Hematopoietic multipotent progenitor cell treated with erythropoietin and hydrocortisone succinate and interleukin-3 and kit ligand, for 6 days (in vitro differentiated cells): ENCODE measurements at places on chromosomes 3 and 15.

- no peak for DNase-seq
These were observed 18.7 kb upstream of the KPNA1 start for GRCh38 chr3:122533480-122533879.

- DNase-seq: no peak
These were observed 192.1 kb downstream of the CBLB start for GRCh38 chr3:105676621-105677300.

DNA sequence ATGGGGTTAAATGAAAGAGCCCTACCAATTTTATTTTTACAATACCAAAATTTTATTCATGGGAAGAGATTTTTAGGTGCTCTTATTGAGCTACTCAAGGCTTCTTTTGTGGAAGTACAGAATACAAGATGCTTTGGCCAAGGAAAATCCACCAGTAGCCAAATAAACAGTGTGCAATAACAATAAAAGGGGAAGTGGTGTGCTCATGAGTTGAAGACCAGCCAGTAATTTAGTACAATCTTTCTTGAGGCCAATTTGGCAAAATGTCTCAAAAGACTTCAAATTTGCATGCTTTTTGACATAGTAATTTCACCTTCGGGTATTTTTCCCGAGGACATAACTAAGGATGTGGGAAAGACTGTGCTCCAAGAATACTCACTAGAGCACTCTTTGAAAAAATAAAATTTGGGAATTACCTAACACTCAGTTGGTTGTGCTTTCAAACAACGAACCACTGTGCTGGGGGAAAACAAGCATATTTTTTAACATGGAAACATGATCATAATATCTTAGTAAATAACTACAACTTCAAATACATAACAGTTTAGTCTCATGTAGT lies 294.0 kb downstream of the DIPK2A start:
- peak; percentile 5 for DNase-seq

DNA sequence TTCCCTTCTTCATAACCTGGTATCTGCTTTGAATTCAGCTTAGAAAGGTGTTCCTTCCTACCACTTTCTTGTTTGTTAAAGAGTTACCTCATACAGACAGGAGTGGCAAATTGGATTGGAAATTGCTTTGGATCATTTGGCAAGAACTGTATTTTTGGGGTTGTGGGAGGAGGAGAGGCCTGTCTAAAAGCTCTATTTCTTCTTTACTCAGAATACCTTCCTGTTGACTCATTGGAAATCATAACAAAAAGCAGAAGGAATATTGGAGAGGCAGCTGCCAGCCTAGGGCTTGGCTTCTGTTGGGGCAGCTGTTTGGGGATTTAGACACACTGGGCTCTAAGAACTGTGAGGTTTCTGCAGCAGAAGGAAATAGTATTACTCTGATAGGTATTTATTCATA lies 14.2 kb downstream of the IQGAP1 start:
- DNase-seq: peak; percentile 10

- DNase-seq: no peak
These were observed 44.4 kb downstream of the PDZRN3 start for GRCh38 chr3:73580343-73580742.

DNA sequence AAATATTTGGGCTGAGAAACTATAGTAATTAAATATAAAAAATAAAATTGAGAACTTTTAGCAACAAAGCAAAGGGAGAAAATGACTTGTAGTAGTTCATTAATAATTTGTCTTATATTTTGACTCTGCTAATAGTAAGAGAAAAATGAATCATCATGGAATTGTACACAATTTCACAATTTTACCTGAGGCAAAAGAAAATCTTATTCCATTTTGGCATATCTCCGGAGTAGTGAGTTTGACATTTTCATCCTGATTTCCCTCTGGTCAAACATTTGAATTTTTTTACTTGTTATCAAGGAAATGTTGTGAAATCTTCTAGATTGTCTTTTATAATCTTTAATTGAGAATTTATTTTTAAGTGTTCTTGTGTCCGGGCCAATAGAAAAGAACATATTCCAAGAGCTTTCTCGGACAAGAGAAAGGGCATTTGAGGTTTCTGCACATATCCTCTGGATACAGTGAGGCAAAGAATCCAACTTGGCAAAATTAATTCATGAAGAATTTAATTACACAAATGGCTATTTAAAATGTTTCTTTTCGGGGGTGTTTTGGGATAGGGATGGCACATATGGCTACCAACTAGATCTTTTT lies 89.3 kb upstream of the IGSF10 start:
- no peak for DNase-seq

- no peak for DNase-seq
These were observed 162.6 kb downstream of the CCNL1 start for GRCh38 chr3:156997351-156997750.

DNA sequence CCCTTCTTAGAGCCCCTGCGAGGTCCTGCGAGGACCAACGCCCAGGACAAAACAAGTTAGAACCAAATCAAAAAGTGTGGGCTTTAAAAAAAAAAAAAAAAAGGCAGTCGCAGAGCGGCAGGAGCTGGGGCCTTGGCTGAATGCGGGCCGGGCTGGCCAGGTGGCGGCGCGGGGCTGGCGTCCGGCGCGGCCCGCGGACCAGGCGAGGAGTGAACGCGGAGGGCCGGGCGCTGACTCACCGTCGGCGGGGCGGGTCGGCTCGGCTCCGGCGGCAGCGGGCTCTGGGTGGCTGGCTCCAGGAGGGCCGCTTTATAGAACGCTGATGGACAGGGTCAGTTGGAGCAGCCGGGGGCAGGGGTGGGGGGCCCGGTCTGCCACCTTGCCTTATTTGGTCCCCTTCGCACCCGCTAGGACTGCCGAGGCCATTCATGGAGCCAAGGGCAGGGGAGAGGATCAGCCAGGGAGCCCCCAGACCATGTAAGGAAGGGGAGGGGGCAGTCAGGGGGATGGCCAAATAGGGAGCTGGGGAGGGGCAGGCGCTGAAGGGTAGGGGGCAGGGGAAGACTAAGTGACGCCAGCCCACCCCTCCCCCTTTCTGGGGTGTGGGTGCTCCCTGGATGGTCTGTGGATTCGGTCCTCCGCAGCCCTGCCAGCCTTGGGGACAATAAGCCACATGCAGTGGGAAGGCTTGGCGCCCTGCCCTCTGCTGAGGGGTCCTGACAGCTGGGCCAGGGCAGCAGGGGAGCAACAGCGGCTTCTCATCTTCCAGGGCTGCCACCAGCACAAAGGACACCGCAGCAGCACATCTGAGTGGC lies at the start of gene ACTC1:
Gene ACTC1, minus strand, starts transcription at position 283 of the 815 bp plus-strand sequence. CDS start 741 bp downstream, outside the sequence.
- DNase-seq: peak; percentile 10

- no peak for DNase-seq
These were observed 73.9 kb downstream of the TBC1D2B start for GRCh38 chr15:78003539-78004008.

DNA sequence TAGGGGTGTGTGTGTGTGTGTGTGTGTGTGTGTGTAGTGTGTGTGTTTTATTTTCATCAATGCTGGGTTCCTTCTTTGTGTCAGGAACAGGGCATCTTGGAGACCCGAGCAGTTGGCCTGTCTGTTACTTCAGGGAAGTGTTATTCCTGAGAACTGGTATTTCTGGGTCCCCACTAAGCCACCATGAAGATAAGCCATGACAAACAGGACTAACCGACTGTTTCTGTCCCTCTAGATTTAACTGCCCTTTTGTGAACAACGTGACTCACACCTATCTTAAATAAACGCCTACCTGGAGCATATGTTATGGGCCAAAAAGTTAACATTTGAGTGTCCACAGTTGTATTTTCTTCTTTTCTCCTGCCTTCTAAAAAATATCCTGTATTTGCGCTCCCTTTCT lies 19.5 kb downstream of the SIDT1 start:
- no peak for DNase-seq

DNA sequence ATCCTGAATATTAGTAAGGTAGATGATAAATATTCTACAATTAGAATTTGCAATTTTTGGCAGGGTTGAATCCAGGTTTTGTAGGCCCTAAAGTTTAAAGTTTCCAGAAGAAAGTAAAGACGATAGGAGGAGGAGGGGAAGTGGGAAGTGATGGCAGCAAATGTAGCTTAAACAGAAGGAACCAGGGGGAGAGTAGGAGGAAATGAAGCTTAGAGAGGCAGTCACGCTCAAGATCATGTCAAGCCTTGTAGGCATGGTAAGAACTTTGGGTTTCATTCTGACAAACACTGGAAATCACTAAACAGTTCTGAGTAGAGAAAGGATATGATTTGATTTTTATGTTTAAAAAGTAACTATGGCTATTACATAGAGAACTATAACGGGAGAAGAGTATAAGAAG lies 63.9 kb downstream of the NR2E3 start:
- DNase-seq: no peak

DNA sequence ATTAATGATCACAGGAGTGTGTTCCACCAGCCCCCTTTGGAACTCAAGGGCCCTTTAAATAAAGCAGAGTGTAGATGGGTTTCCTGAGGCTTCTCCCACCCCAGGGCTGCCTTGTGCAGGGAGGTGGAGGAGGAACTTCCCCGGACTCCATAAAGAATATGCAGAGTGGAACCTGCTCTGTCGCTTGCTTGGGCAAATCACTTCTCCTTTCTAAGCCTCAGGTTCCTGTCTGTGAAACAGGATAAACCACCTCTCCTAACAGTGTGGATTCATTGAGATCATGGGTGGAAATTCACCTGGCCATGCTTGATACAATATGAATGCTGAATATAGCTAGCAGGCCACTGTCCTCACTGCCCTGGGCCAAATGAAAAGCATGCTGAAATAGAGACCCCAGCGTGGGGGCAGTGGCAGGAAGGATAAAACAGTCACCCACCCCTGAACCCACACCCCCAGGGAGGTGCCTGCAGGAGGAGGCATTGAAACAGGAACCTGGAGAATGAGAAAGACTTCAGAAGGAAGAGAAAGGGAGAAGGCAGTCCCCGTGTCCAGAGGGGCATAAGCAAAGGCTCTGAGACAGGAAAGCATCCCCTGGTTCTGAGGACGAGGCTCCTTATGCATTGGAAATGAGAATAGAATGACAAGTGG lies 41.1 kb upstream of the CHRNB4 start:
- DNase-seq: no peak

GRCh38 chr15:36737430-36737891 lies 158.0 kb downstream of the CDIN1 start:
- no peak for DNase-seq

DNA sequence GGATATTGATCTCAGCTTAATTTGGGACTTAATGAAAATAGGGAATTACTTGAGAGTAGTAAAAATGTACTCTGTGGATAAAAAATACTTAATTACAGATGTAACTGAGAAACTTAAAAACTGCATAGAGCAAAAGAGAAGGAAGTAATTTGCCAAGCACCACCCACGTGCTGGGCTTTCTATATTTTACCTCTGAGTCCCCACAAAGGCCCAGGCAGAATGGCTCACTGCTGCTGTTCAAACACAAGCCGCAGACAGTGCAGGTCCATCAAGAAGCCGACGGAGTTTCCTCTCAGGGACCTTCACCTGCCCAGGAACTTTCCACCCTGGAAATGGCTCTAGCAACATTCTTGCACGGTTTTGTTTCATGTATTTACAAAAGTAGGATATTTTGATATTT lies 77.2 kb upstream of the TRPM1 start:
- DNase-seq: no peak

DNA sequence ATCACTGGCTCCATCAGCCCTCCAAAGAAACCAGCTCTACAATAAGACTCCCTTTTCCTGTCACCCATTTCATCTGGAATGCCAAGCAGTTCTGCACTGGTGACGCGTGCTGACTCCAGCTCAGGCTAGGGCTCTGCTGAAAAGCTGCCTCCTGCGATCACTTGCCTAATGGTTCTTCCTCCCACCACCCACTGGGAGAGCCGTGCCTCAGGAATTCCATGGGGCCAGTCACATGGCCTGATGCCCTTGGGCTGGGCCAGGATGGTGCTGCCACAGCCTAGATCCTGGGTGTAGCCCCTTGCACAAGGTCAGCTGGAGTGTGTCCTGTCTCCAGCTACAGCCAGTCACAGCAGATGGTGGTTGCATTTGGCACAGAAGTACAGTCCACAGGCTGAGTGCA lies 98.9 kb downstream of the DNAJB8 start:
- DNase-seq: no peak

DNA sequence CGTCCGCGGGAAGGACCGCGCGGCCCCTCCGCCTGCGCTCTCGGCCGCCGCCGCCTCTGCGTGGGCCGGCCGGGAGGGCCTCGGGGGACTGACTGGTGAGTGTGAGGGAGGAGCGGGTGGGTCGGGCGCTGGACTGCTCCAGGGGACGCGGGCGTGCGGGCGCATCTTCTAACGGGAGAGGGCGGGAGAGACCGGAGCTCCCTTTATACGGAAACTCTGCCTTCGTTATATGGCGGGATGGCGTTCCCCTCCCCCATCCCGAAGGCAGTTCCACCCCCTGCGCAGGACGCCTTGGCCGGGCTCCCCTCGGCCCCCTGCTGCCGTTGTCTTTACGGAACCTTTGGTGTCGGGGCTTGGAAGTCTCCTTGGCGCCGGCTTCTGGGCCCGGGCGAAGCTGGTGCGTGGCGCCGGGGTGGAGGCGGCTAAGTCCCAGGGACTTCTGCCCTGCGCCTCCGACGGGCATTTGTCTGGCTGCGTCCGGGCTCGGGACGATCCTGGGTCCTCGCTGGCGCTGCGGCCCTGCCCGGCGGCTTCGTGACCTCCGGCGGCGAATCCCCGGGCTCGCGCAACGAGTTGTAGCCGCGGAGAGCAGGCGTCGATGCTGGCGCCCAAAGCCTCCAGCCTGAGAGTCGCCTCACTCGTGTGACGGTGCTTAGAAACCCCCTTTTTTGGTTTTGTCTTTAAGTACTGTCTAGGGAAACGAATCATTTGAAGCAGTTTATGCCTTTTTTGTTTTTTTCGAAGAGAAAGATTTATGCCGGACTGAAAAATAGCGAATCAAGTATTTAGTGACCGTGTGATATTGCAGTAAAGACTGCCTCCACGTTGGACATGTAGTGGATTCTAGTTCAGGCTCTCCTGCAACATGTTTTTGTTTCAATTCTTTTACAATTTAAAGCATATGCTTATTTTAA lies 623 bp downstream of the ZNF639 start:
- peak; percentile 78 for DNase-seq

DNA sequence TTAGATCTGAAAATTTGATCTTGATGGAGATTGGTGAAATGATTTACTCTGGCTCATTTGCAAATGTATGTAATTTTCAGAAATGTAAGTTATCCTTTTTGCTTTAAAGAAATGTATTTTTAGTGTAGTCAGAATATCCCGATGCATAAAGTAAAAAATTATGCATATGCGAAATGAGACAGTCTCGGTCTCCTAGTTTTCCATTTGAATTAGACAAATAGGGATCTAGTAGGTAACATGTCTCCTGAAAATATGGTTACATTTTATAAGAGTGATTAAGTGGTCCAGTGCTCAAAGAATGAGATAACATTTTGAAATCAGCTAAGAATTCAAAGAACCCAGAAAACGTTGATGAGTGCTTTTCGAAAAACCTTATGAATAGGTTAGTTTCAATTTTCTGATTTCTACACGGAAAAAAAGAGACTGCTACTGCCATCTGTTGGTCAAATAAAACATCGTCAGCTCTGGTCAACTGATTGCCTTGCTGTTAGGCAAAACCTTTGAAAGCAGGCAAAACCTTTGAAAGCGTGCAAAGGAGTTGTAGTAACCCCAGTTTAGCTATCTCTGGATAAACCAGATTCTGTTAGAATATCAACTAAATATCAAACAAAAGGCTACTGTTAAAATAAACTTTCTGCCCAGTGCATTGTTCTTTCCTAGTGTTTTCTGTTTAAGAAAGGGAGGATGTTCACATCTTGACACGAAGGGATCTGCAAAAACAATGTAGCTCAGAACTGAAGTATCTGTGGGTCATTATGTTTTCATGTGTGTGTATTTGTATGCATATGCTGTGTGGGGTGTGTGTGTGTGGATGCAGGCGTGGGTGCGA lies 59.3 kb upstream of the CHMP2B start:
- DNase-seq: peak; percentile 80

- no peak for DNase-seq
These were observed 179.4 kb downstream of the SATB1 start for GRCh38 chr3:18245721-18246120.

GRCh38 chr3:191261304-191261638 lies 62.2 kb downstream of the OSTN start:
- no peak for DNase-seq
